ENCODE measurements at places on chromosomes 7 and 10.

GRCh38 chr10:33137356-33138005 lies 179.5 kb upstream of the ITGB1 start:
- DNase-seq, result no peak

GRCh38 chr7:98626460-98627412 lies 9.7 kb downstream of the NPTX2 start:
- DNase-seq, result no peak

DNA sequence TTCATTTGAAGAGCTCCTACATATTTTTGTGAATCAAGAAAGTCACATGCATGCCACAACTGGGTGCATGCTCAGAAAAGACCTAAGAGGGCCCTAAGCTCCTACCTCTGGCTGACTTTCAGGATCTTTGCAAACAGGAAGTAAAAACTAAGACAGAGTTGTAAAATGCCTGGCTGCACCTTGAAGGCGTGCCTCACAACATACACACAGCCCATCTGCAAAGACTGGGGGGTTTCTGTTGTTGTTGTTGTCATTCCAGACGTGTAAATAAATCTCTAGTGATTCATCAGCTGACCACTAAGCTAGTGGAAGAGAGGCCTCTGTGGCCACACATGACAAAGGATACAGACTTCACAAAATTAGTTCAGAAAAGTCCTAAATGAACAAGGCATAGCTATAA lies 31.8 kb downstream of the SMURF1 start:
- no peak for DNase-seq

DNA sequence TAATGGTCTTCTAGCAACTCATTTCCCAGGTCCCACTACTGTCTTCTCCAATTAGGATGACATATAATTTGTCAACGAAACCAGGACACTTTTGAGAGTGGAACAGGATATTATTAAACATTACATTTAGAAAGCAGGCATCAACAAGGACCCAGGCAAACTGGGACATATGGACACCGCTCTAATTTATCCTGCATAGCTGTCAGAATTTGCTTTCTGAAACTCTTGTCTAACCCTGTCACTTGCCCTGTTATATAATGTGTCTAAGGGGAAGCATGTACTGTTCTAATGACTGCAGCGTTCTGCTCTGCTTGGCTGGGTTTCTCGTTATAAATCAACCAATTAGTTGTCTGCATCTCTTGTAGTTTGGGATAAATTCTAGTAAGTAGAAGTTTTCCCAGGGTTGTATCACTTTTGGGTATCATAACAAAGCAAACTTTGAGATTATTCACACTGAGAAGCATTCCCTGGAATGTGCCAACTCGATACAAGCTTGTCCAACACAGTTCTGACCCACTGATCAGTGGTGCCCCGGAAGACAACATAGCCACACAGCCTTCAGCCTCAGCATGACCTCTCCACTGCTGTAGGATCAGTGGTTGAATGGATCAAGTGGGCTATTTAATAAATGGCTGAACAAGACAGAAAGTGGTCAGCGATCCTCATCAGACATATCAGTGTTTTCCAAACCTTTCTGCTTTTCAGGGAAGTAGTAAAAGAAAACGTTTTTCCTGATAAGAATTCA lies 228.1 kb downstream of the KIF20B start:
- DNase-seq, result no peak

DNA sequence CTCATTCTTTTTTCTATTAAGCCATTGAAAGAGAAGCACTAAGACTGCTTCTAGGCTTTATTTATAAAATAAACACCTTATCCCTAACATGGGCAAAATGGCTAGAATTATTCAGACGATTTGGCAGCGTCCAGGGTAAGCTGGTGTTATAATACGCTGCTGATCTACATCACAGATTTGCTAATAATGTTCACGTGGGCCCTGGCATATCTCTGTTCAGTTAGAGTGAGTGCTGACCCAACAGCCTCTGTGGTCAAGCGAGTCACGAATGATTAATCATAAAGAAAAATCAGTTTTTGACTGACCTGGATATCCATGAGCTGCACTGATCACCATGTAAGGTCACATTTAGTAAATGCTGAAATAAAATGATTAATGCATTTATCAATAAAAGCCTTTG lies 28.4 kb upstream of the CBLL1 start:
- DNase-seq, result no peak

GRCh38 chr10:123301077-123301857 lies 147.1 kb downstream of the BUB3 start:
- no peak for DNase-seq

GRCh38 chr7:42621543-42622219 lies 290.2 kb downstream of the C7orf25 start:
- no peak for DNase-seq

DNA sequence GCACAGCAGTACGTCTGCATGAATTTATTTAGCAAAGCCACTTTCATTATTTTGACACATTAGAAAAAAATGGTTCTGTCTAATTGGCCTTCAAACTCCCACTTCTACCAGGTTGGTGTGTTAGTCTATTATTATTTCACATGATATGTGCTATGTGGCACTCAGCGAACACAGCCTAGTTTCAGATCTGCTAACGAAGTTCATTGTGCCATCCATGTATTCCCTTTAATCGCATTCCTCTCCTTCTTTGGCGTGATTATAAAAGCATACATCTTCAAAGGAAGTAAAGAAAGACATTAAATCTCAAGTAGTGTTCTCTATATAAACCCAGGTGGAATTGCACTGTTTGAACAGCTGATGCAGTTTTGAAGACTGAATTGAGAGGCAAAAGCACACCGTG lies 96.4 kb upstream of the CACNA2D1 start:
- DNase-seq, result no peak

GRCh38 chr7:828793-829561 lies 3.3 kb upstream of the SUN1 start:
- DNase-seq, result no peak

GRCh38 chr10:97734021-97734420 lies 2.9 kb upstream of the ZFYVE27 start:
- no peak for DNase-seq

DNA sequence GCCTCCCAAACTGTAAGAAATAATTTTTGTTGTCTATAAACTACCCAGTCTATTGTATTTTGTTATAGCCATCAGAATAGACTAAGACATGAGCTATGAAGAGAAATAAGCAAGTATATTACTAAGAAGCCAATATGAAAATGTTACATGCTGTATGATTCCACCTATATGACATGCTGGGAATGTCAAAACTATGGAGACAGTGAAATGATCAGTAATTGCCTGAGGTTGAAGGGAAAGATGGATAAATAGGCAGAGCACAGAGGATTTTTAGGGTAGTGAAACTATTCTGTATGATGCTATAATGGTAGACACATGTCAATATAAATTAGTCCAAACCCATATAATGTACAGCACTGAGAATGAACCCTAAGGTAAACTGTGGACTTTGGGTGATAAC lies 261.3 kb upstream of the PCDH15 start:
- no peak for DNase-seq

GRCh38 chr7:13946181-13946580 lies 43.3 kb downstream of the ETV1 start:
- no peak for DNase-seq

DNA sequence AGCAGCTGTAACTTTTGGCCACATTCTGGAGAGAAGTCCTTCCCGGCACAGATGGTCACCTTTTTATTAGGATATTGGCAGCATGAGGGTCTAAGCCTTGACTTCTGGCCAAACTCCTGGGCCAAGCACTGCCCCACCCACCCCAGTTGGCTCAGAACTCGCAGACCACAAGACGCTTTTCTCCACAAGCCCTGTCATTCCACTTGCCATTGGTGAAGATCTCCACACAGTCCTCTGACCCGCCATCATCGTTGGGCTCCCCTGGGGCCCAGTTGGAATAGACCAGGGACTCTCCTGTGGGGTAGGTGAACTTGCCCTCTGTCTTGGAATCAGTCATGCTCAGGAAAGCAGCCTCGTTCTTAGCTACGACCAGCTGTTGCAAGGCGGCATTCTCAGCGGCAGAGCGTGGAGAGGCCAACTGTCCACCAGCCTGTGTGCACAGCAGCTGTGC lies 11.2 kb downstream of the SFTPD start:
- DNase-seq, result no peak

- DNase-seq, result peak; percentile 86
Observed at GRCh38 chr10:31242902-31243301, 76.1 kb upstream of the ZEB1 start.

- no peak for DNase-seq
Observed at GRCh38 chr7:20395104-20395503, 64.4 kb downstream of the ITGB8 start.

DNA sequence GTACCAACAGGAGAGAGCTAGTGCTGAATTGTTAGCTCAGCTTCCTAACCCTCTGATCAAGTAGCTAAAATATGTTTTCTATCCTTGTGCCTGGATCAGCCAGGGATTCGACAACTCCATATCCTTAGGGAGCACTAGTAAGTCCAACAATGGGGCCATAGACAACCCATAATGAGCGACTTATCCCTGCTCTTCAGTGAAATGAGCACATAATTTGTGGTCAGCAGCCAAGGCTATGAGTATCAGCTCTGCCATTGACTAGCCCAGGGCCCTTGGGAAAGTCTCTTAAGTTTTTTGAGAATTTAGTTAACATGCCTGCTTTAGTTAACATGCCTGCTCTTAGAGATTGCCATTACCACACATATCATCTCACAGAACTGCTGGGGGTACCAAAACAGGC lies 39.3 kb downstream of the COL1A2 start:
- no peak for DNase-seq

DNA sequence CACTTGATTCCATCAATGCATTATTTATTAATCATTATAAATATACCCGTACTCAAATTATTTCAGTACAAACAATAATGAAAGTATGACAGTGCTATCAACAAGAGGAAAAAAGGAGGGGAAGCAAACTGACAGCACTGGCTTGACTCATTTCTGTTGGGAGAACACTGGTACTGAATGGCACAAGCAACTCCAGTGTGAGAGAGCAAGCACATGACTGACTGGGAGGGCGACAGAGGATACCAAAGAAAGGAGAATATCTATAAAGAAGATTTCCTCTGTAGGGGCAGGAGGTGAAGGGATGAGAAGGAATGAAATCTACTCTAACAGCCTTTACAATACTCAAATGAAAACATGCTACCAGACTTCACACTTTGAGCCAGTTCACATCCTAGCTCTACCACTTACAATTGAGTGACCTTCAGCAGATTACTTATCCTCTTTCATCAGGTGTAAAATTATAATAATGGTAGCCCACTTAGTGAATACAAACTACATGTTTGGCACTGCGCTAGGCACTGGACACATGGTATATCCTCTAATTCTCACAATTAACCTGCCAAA lies 1.5 kb downstream of the USP54 start:
- DNase-seq, result no peak

- DNase-seq, result no peak
Observed at GRCh38 chr10:104301907-104302690, 33.1 kb downstream of the GSTO2 start.

- DNase-seq, result no peak
Observed at GRCh38 chr7:29005829-29006228, 47.7 kb upstream of the TRIL start.

GRCh38 chr10:29479981-29480954 lies 154.5 kb downstream of the SVIL start:
- no peak for DNase-seq

DNA sequence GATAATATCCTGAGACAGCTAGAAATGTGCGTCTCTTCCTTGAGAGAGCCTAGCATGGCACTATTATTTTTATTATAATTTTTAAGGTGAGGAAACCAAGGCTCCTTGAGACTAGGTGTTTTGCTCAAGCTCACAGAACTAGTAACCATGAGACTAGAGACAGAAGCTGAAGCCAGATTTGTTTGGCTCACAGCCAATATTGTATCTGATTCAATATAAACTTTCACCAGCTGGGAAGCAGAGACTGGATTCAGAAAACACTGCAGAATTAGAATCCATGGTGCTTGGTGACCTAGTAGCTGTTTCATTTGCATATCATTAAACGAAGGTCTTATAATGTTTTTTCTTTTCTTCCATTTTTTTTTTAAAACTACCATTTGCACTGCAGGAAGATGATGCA lies 64.4 kb downstream of the DNAJB9 start:
- no peak for DNase-seq

GRCh38 chr10:83542774-83543411 lies 596.4 kb upstream of the GHITM start:
- DNase-seq, result no peak

- DNase-seq, result no peak
Observed at GRCh38 chr7:5750031-5750653, 31.3 kb downstream of the RNF216 start.

GRCh38 chr7:43767311-43767710 lies 8.8 kb downstream of the BLVRA start:
- no peak for DNase-seq

- peak; percentile 74 for DNase-seq
Observed at GRCh38 chr7:144812379-144813283, 23.2 kb downstream of the TPK1 start.

GRCh38 chr10:85597006-85597405 lies 769.6 kb downstream of the GRID1 start:
- DNase-seq, result no peak

DNA sequence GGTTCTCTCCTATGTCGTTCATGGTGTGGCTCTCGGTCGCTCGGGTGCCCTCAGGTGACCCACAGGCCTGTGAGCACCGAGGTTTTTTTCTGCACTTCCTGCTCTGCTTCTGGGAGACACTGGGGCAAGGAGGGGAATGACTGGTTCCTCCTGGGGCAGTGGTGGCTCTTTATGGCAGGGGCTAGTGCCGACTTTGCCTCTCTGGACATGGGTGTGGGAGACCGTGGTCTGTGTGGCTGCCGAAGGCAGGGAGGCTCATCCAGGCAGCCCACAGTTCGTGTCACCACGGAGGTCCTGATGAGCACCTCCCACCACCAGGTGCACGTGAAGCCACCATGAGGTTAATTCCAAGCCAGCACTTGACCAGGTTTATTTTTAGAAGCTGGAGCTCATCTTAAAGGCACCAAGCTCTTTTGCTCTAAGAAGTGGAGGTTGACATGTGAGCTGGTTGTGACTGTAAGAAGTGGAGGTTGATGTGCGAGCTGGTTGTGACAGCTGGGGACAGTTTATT lies 24.7 kb upstream of the DPYSL4 start:
- peak; percentile 69 for DNase-seq

GRCh38 chr7:56063500-56063881 lies 595 bp upstream of the SUMF2 start:
- DNase-seq, result peak; percentile 25

DNA sequence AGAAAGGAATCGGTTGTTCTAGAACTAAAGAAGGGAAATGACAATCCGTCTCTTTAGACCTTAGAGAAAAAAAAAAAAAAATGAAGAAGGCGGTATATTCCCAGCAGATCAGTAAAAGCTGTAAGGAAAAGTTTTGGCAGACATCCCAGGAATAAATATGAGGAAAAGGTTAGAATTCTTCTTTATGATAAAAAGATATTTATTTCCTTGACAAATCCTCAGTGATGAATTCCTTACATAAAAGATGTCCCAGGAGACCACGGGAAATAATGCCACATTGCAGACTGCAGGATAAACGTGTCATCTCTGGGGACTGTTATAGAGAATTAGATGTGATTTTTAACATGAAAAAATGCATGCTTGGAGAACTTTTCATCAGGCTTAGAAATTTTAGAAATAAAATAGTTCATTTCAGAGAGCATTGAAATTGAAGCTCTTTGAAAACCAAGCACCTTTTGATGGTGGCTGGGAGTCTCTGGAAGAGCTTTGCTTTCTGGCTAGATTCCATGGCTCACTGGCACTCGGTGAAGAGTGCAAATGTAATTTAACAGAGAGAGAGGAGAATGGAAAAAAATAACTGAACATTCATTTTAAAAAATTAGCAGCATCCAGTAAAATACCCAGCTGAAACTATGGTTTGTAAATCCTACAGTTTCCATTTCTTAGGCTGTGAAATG lies 98.2 kb downstream of the PRPF18 start:
- DNase-seq, result no peak

Measured in activated effector memory CD4-positive, alpha-beta T cell treated with anti-CD3 and anti-CD28 coated beads, Interleukin-2, amount 50 U/mL, for 16 hours (primary cell).